Fibroblast of the aortic adventitia (primary cell): ENCODE measurements at places on chromosomes 1 and 21. TPM values are rescaled to one million over a fixed set of nuclear protein-coding genes. Genes with fewer than 3 reads are reported as not detected.

Gene CHIA
- not detected in 2 replicates for total RNA-seq

Gene GFI1
- total RNA-seq, result 0.09 and 0.65 TPM in 2 replicates

Gene CYP4A11
- total RNA-seq, result not detected in 2 replicates

Gene CNN3
- 211 and 318 TPM in 2 replicates for total RNA-seq

Gene NPL
- 2.3 and 3.8 TPM in 2 replicates for total RNA-seq
